ENCODE measurements at places on chromosomes 3 and 15. TPM values are rescaled to one million over a fixed set of nuclear protein-coding genes. Genes with fewer than 3 reads are reported as not detected.

DNA sequence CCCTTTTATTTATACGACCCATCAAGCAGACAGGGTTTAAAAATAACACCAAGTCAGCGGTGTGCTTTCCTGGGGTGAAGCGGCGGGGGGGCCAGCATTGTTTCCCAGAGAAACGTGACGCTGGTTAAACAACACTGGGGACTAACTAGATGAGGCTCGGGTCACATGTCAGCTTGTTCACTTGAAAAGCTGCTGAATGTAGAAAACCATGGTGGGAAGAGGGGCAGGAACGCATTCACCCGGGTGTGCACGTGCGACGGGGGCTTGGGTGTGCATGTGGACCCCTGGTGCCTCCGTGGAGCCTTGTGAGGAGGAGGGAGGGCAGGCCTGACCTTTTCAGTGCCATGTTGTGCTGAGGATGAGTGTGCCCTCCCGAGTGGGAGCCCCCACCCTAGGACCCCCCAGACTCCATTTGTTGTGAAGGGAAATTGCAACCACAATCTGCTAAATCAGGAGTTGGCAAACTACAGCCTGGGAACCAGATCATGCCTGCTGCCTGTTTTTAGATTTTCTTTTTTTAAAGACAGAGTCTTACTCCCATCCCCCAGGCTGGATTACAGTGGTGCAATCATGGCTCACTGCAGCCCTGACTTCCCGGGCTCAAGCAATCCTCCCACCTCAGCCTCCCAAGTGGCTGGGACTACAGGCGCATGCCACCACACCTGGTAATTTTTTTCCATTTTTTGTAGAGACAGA lies 70.4 kb upstream of the CMTM7 start:
- no peak for DNase-seq

KNSTRN gene
- total RNA-seq: 106 TPM

AGBL1 gene
- total RNA-seq: not detected

CDHR4 gene
- total RNA-seq: not detected

ALDH1A3 gene
- not detected for total RNA-seq

GRCh38 chr15:42375941-42376340 lies 16.6 kb downstream of the CAPN3 start:
- DNase-seq: no peak

GRCh38 chr15:65935391-65935790 lies 66.1 kb downstream of the RAB11A start:
- no peak for DNase-seq

MOBP gene
- not detected for total RNA-seq

RYR3 gene
- total RNA-seq: 0.33 TPM

GRCh38 chr3:127762077-127762786 lies 60.1 kb downstream of the MGLL start:
- peak; percentile 55 for DNase-seq

- no peak for DNase-seq
Measured at GRCh38 chr3:174268586-174268985, 590.5 kb upstream of the NAALADL2 start.

- DNase-seq: no peak
Measured at GRCh38 chr3:135981701-135982403, 16.3 kb downstream of the PPP2R3A start.

GRCh38 chr3:13519006-13519791 lies 29.7 kb upstream of the FBLN2 start:
- no peak for DNase-seq

KIF23 gene
- total RNA-seq: 76.5 TPM

GRCh38 chr3:128422762-128423524 lies 43.7 kb downstream of the DNAJB8 start:
- no peak for DNase-seq

DNA sequence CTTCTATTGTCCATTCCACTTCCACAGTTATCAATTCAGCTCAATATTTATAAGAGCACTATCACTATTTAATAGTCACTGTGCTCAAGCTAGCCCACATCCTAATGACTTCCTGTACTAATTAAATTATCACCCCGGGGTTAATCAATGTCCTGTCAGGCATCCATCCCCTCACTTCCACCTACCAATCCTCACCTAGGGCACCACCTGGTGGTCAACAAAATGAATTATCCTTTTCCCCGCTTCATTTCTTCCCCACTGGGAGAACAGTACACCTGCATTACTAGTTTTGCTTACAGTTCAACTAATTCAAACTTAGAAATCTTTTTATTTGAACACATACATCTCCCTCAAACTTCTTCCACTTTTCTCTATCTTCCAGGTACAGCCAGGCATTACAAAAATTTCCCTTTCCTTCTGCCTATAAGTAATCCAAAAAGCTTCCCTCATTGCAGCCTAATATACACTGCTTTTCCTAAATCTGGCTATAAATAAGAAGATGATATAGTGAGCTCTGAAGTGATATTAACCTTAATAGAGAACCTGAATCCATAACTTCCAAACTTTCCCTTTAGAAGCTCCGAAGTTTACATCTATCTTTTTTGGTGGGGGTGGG lies 68.5 kb downstream of the TMCC1 start:
- peak; percentile 78 for DNase-seq
